Activated CD4-positive, alpha-beta T cell treated with anti-CD3 and anti-CD28 coated beads for 4 hours (primary cell): ENCODE measurements at places on chromosomes 11 and 22.

DNA sequence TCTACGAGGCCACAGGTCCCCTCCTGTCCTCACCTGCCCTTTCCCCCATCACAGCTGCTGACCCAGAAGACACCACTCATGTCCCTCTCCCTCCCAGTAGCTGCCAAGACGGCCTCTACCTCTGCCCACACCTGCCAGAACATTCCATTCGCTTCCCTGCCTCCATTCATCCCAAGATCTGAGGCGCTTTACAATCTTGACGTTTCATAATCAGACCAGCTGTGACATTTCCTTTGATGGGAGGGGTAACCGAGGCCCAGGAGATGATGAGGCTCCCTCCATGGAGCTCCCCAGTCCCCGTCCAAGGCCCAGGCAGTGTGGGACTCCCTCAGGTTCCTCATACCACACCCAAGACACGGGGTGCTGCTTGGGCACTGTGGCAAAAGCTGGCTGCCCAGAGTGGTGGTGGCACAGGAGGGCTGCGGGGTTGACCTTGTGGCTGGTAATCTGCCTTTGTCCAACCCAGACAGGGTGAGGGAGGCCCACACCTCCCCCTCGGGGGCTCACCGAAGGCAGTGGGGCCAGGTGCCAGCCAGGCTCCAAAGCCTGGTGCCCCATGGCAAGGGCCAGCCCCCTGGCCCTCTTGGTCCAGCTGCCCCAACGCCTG lies 17.3 kb downstream of the PHLDA2 start:
- DNase-seq = no peak

DNA sequence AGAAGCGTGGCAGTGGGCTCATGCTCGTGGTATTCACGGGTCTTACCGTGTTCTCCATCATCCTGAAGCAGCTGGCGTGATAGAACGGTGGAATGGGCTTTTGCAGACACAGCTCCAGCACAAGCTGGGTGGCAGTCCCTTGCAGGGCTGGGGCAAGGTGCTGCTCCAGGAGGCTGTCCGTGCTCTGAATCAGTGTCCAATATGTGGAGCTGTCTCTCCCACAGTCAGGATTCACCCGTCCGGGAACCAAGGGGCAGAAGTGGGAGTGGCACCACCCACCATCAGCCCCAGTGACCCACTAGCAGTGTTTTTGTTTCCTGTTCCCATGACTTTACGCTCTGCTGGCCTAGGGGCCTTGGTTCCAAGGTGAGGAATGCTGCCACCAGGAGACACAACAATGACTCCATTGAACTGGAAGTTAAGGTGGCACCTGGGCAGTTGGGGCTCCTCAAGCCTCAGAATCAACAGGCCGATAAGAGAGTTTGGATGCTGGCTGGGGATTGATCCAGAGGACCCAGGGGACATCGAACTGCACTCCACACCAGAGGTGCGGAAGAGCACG lies 16.9 kb upstream of the CD81 start:
- DNase-seq = no peak

DNA sequence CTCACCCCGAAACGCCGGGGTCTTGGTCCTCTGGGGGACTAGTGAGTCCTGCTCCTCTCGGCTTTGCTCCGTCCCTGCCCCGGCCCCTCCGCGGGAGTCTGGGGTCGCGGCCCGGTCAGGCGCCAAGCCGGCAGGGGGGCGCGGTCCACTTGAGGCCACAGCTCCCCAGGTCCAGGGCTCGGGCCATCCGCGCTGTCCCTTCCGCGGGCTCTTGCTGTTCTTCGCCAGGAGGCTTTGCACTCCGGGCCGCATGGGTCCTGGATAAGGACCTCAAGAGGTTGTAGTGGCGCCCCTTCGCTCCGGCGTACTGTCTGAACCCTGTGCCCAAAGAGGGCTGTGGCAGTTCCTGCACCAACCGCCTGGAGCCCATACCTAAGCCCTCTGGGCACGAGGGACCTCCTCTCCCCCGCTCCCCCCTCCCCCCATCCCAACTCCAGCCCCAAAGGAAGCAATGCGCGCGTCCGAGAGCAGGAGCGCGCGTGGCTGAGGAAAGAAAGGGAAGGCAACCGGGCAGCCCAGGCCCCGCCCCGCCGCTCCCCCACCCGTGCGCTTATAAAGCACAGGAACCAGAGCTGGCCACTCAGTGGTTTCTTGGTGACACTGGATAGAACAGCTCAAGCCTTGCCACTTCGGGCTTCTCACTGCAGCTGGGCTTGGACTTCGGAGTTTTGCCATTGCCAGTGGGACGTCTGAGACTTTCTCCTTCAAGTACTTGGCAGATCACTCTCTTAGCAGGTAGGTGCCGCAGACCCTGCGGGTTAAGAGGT lies at the start of gene ADM:
Gene ADM (plus strand): TSS at position 579 of the 767 bp plus-strand sequence. CDS start 628 bp downstream, outside the sequence.
- no peak for DNase-seq

DNA sequence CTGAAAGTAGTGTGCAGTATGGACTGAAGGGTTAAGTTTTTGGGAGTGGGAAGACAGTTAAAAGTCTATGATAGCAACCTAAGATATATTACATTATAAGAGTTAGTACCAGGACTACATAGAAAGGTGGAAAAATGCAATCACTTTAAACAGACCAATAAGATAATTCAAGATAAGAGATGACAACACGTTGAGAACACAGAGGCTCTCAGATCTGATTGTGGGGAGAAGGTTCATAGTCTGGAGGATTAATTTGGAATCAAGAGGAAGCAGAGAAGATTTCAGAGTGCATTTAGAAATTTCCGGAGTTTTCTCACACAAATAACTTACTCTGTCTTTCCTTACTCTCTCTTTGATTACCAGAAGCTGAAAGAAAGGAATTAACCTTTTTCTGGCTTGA lies 441 bp downstream of the CASP5 start:
- no peak for DNase-seq

DNA sequence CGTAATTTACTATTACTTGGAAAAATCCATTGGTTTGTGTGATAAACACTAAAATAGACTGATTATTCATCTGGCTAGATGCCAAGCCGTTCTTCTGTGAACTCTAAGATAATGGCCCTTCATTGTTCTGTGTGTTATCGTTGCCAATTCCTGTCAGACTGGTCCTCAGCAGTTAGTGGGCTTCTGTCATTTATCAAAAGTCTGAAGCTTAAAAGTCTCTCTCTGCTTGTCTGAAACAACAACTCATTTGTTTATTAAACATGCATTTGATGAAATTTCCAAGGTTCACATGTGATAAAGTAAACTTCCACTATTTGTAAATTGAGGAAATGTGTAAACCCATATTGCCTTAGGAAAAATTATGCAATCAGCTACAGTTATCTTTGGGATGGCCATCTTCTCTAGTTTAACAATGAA lies 21.1 kb upstream of the RDX start:
- no peak for DNase-seq

- DNase-seq = peak; percentile 7
Measured at GRCh38 chr11:70176940-70177689, 26.0 kb upstream of the FADD start.

DNA sequence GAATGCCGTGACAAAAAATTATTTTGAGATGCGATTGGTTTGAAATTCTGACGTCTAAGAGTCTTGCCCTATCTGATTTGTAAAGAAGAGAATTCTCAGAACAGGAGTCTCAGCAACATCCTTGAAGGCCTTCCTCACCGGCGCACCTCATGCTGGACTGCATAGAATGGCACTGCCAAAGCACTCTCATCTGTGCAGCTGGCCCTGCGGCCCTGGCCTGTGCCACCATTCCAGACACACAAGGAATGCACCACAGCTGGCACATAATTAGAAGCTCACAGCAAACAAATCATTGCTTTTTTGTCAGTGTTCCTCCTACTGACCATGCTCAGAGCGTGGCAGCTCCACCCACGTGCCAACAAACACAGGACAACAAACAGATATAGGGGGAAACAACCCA lies 166.0 kb downstream of the KIRREL3 start:
- no peak for DNase-seq

GRCh38 chr22:30077279-30077880 lies 2.9 kb upstream of the HORMAD2 start:
- no peak for DNase-seq

- DNase-seq = no peak
Measured at GRCh38 chr11:128553662-128554362, 33.5 kb downstream of the ETS1 start.

GRCh38 chr11:8083088-8083395 lies 2.0 kb downstream of the TUB start:
- no peak for DNase-seq

- no peak for DNase-seq
Measured at GRCh38 chr11:124551189-124551588, 7.7 kb upstream of the OR8B12 start.
